Left lung (tissue), 14 donors: ENCODE measurements at places on chromosomes 12 and 14. TPM values are rescaled to one million over a fixed set of nuclear protein-coding genes. Genes with fewer than 3 reads are reported as not detected.

Gene BCAT1
- total RNA-seq: 74.7 TPM

DNA sequence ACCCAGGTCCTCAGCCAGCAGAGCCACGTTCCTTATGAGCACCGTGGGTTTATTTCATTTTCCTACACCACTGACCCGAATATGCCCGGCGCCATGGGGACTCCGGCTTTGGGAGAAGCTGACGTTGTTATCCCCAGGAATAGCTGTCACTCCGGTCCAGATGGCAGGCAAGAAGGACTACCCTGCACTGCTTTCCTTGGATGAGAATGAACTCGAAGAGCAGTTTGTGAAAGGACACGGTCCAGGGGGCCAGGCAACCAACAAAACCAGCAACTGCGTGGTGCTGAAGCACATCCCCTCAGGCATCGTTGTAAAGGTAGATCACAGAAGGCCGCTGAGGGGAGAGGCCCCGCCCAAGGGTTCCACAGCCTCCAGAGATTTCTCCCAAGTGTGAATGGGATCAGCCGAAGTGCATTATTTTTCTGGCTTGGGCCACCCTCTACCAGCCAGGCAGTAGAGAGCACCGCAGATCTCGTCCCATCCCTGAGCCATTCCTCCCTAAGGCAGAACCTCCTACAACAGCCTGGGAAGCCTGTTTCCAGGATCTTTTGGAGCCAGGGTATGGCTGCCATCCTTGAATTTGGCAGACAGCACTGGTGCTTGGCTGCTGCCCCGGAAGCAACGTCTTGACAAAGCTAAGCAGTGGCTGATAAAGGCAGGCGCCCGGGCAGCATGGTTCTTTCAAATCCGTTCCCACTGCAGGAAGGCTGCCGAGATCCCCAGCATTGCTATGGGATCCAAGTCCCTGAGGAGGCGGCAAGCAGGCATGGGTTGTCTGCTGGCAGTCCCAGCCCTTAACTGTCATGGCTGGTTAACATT lies 17.8 kb downstream of the CDK2AP1 start:
- no peak for DNase-seq

Gene LRP1
- total RNA-seq: 228 TPM

DNA sequence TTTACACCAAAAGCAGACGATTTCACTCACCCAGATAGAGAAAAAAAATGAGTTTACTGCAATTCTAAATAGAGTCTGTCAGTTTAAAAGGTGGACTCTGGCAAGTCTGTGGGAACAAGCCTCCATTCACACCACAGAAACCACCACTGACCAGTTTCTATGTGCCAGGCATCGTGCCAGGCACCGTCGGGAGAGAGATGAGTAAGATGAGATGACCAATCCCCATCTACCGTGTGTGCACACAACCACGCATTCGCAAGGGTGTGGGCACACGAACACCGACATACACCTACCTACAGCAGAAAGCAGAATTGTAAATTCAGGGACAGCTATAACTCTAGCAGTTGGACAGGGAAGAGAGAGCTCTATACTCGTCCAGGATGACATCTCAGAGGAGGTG lies 58.3 kb downstream of the PRIMA1 start:
- DNase-seq: no peak

Gene BDKRB2
- total RNA-seq: 0.81 TPM

DNA sequence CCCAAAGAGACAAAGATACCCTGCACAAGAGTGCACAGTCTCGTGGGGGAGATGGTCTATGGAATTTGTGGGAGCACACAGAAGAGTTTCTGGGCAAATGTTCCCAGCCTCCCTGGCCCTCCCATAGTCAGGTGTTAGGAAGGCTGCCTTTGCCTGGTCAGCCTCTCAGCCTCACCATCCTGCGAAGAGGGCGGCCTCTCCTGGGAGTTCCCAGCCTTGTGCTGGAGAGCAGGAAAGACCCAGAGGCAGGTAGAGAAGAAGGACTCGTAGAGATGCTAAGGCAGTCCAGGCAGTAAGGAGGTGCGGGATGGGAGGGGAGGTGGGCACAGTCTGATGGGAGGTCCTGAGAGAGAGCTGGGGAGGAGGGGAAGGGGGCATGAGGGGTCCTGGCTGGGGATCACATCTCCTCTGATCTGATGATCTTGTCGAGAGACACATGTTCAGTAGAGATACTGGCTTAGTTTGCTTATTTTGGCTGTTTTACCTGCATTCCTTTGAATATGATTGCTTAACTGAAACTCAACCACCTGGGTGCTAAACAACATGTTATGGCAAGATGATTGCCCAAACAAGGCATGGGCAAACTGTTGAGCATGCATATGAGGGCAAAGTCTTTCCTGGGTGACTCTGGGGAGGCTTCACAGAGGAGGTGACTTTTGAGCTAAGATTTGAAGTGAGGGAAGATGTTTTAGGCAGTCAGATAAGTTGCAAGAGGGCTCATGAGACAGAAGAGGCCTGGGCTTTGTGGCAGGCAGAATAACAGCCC lies 10.5 kb downstream of the SERPINA6 start:
- no peak for DNase-seq

DNA sequence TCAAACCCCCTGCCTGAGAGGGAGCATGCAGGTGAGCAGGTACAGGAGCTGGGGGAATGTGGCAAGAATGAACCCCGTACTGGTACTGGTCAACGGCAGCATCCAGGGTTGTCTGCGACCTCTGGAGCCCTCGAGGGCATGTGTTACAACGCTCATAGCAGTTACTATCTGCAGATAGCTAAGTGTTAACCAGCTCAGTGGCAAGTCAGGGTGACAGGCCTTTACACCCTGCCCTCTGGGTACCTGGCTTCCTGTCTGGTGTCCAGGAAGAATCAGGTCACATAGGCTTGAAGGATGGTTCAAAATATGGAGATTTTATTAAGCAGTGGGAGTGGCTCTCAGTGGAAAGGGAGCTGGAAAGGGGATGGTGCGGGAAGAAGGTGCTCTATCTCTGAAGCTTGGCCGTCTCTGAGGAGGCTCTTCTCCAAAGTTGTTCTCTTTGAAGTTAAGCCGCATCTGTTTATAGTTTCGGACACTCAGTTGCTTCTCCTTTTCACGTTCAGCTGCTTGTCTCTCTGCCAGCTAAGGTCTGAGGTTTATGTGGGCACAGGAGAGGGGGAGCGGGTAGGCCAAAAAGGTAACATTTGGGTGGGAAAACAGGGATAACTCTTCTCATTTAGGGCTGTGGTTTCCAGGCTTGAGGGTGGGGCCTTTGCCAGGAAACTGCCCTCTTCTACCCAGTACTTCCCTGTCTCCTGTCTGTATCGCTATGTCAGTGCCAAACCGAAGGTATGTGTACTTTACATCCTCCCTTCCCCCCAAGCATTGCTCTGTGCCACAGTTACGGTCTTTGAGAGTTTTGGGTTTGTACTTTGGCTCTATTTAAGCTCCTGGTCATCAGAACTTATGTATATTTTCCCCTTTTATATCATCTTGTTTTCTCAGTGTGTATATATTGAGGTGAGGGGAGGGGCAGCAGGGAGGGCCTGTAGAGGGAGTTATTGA lies 305.8 kb downstream of the RGS6 start:
- no peak for DNase-seq

Gene KCNH5
- total RNA-seq: 0.10 TPM

Gene MYH6
- 1.5 TPM for total RNA-seq
